Lower lobe of right lung (tissue), 2 donors: ENCODE measurements at places on chromosomes 16 and 17.
A peak's percentile ranks its signal among the peaks of the same experiment; 100 is the strongest.

DNA sequence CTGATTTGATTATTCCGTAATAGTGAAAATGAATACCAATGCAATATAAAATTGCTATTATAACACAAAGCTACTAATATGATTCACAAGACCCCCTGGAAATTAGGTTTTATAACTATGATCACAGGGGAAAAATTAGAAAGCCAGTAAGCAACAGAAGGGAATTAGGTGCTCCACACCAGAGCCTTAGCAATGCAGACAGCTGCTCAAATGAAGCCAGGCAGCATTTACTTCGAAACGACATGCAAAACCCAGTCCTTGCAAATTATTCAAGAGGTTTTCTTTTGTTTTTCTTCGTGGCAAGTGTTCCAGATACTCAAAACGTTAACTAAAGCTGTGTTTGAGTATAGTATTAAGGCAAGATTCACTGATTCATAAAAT lies 47.9 kb downstream of the TOX3 start:
- DNase-seq, result no peak
- H3K27ac ChIP-seq, result no peak overlapping the region
- H3K36me3 ChIP-seq, result no peaks in the 10 kb centered on the region
- H3K4me1 ChIP-seq, result no peaks in the 10 kb centered on the region
- no peak overlapping the region for H3K4me3 ChIP-seq

DNA sequence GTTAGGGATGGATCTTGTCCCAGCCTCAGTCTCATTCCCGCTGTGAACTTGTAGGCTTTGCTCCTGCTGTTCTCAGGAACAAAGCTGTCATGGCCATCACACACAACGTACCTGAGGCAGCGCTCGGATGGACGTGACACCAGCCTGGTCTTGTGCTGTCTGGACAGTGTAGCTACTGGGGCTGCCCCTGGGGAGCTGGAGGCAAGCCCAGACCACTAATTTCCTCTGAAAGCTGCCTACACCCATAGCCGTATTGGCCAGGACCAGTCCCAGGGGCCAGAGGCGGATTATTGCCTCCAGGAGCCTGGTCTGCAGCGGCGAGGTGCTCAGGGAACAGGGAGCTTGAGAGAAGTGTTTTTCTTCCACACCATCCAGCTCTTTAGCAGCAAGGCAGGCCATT lies 11.7 kb downstream of the ZNHIT3 start:
- H3K27ac ChIP-seq, result no peak overlapping the region
- H3K4me1 ChIP-seq, result no peaks in the 10 kb centered on the region
- no peak overlapping the region for H3K4me3 ChIP-seq
- H3K36me3 ChIP-seq, result peaks cover 91% of the 10 kb centered on the region
- no peaks in the 10 kb centered on the region for H3K27me3 ChIP-seq
- DNase-seq, result no peak

- H3K27me3 ChIP-seq, result no peaks in the 10 kb centered on the region
- H3K4me1 ChIP-seq, result no peaks in the 10 kb centered on the region
- DNase-seq, result no peak
These were observed 196.2 kb upstream of the NLRP1 start for GRCh38 chr17:5780476-5780875.

DNA sequence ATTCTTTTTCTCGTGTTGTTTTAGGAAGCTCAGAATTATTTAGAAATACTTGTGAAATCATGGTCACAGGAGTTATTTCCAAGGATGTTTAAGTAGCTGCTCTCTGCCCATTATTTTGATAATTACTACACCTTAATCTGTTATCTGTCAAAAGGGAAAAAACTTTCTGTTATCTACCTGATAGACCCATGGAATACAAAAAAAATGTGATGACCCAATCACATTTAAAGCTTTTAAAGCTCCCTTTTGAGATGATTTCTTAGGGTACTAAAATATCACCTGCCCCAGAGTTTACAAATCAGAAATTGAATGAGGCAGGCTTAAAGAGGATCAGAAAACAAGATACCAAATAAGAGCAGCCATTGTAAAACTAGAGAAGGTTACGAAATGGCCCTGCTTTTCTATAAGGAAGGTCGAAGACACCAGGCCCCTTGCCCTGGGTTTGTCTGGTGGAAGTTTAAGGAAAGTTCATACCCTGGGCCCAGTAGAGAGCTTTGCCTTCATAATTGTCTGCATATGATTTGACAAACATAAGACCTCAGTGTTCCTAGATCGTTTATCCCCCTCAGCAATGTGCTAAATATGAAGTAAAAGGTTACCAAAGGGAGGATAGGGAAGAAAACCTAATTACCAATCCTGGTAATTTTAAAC lies 149.9 kb upstream of the TBX2 start:
- peak overlapping the region; percentile 77 for H3K27ac ChIP-seq
- no peak overlapping the region for H3K4me3 ChIP-seq
- H3K36me3 ChIP-seq, result no peaks in the 10 kb centered on the region
- H3K4me1 ChIP-seq, result peaks cover 64% of the 10 kb centered on the region
- no peaks in the 10 kb centered on the region for H3K27me3 ChIP-seq
- no peak for DNase-seq

DNA sequence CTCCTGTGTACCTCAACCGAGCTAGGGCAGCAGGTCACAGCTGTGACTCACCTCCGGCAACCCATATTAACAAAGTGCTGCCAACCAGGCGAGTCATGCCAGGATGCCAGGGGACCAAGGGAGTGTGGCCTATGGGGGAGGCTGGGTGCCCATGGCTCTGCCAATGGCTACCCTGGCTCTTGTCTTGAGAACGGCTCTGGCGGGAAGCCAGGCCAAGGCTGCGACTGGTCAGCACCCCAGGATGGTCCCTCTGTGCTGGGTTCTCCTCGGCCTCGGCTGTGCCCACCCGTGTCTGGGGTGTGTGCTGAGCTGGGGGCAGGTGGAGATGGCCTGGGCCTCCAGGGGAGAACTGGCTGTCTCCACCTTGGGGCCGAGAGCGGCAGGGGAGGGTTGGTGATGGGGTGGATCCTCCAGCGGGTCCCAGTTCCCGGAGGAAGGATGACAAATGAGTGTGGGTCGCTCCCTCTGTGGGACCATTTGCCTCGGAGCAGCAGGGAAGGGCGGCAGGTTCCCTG lies 75.8 kb downstream of the MRC2 start:
- peaks cover 28% of the 10 kb centered on the region for H3K4me1 ChIP-seq
- H3K4me3 ChIP-seq, result peak overlapping the region; percentile 79
- no peaks in the 10 kb centered on the region for H3K36me3 ChIP-seq
- no peaks in the 10 kb centered on the region for H3K27me3 ChIP-seq

GRCh38 chr17:34741967-34742366 lies 162.6 kb downstream of the TMEM132E start:
- H3K27me3 ChIP-seq, result no peaks in the 10 kb centered on the region
- H3K4me3 ChIP-seq, result no peak overlapping the region
- no peak overlapping the region for H3K27ac ChIP-seq

DNA sequence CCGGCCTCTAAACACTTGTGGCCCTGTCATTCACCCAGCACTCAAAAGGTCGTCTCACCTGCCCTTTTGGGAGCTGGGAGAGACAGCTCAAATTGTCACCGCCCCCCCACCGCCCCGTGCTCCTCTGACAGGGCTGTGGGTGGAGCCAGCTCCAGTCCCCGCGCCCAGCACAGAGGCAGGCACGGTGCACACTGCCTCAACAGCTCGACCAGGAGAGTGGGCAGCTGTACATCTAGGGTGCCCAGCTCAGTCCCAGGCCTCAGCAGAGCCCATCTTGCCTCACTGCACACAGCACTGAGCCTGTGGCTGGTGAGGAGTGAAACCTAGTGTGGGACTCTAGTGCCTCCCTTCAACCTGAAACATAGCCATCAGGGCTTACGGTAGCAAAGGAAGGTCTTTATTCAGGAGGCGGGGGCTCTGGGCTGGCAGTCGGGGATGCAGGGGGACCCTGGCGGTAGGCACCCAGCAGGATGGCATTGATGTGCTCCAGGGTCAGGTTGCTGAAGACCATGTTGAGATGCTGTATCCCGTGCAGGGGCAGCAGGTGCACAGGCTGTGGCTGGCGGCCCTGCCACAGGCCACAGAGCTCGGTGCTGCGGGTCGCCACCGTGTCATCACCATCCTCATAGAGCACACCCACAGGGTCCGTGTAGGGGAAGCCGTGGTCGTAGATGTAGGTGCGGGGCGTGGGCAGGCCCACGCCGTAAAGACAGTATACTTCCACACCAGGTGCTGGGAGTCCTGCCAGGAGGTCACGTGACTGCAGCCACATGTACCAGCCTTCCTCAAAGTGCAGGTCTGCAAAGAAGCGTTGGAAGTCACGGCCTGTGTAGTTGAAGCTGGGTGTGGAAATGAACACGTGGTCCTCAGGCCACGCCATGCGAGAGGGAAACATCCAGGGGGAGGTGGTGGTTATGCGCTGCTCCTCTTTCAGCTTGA lies 3.1 kb upstream of the PSMB10 start:
- DNase-seq, result no peak
- H3K4me1 ChIP-seq, result peaks cover 32% of the 10 kb centered on the region
- peaks cover 54% of the 10 kb centered on the region for H3K36me3 ChIP-seq
- H3K27me3 ChIP-seq, result no peaks in the 10 kb centered on the region

GRCh38 chr17:19781488-19782458 lies 33.7 kb upstream of the ALDH3A1 start:
- H3K27ac ChIP-seq, result no peak overlapping the region
- H3K4me3 ChIP-seq, result no peak overlapping the region
- H3K27me3 ChIP-seq, result no peaks in the 10 kb centered on the region
- peaks cover 85% of the 10 kb centered on the region for H3K36me3 ChIP-seq
- H3K4me1 ChIP-seq, result no peaks in the 10 kb centered on the region

- H3K27ac ChIP-seq, result peak overlapping the region; percentile 93
- H3K4me1 ChIP-seq, result peaks cover 24% of the 10 kb centered on the region
- no peaks in the 10 kb centered on the region for H3K36me3 ChIP-seq
- no peaks in the 10 kb centered on the region for H3K27me3 ChIP-seq
- peak; percentile 75 for DNase-seq
These were observed 24.9 kb upstream of the RFFL start for GRCh38 chr17:35088356-35088880.

DNA sequence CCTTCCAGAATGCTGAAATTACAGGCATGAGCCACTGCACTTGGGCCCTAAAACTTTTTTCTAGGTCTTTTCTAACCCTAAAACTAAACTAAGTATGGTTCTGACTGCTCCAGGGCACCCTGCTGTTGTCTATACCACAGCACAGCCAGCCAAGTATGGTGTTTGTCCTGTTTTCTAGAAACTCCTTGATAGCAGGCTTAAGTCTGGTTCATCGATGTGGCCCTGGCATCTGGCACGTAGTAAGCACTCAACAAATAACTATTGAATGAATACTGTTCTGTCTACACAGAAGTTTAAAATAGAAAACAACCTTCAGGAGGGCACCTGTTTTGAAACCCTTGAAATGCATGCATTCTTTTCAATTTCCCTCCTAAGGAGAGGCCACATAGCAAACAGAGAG lies 44.5 kb upstream of the AKAP1 start:
- H3K36me3 ChIP-seq, result no peaks in the 10 kb centered on the region
- no peak overlapping the region for H3K4me3 ChIP-seq
- no peak overlapping the region for H3K27ac ChIP-seq
- H3K4me1 ChIP-seq, result peaks cover 22% of the 10 kb centered on the region

DNA sequence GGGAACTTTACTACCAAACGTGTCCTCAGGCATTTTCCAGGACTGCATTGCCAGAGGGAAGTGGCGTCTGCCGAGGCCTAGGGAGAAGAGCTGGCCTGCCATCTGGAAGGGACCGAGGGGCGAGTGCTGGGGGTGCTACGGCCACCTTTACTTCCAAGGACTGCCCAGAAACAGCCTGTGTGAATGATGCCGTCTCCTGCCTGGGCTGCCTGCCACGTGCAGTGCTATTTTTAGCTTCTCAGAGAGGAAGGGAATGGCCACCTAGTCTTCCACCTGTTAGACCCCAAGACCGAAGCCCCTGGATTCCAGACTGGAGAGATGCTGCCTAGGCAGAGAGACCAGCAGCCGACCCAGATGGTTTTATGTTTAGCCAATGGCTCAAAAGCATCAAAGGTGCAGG lies 57.2 kb downstream of the VAC14 start:
- no peaks in the 10 kb centered on the region for H3K27me3 ChIP-seq
- DNase-seq, result no peak
- no peak overlapping the region for H3K27ac ChIP-seq
- H3K4me1 ChIP-seq, result peaks cover 67% of the 10 kb centered on the region
- no peak overlapping the region for H3K4me3 ChIP-seq
- H3K36me3 ChIP-seq, result peaks cover 34% of the 10 kb centered on the region

GRCh38 chr17:73888862-73889261 lies 244.6 kb upstream of the SDK2 start:
- no peak for DNase-seq
- no peaks in the 10 kb centered on the region for H3K36me3 ChIP-seq
- no peak overlapping the region for H3K4me3 ChIP-seq
- no peaks in the 10 kb centered on the region for H3K27me3 ChIP-seq
- no peak overlapping the region for H3K27ac ChIP-seq

- no peak for DNase-seq
- peak overlapping the region; percentile 68 for H3K27ac ChIP-seq
- no peaks in the 10 kb centered on the region for H3K36me3 ChIP-seq
- H3K4me1 ChIP-seq, result peaks cover 28% of the 10 kb centered on the region
- H3K4me3 ChIP-seq, result peak overlapping the region; percentile 73
These were observed 12.1 kb upstream of the ZFHX3 start for GRCh38 chr16:73059779-73060615.

- H3K4me1 ChIP-seq, result no peaks in the 10 kb centered on the region
- H3K27ac ChIP-seq, result no peak overlapping the region
- DNase-seq, result no peak
- H3K36me3 ChIP-seq, result no peaks in the 10 kb centered on the region
These were observed 39.4 kb downstream of the HS3ST3A1 start for GRCh38 chr17:13562271-13562800.

DNA sequence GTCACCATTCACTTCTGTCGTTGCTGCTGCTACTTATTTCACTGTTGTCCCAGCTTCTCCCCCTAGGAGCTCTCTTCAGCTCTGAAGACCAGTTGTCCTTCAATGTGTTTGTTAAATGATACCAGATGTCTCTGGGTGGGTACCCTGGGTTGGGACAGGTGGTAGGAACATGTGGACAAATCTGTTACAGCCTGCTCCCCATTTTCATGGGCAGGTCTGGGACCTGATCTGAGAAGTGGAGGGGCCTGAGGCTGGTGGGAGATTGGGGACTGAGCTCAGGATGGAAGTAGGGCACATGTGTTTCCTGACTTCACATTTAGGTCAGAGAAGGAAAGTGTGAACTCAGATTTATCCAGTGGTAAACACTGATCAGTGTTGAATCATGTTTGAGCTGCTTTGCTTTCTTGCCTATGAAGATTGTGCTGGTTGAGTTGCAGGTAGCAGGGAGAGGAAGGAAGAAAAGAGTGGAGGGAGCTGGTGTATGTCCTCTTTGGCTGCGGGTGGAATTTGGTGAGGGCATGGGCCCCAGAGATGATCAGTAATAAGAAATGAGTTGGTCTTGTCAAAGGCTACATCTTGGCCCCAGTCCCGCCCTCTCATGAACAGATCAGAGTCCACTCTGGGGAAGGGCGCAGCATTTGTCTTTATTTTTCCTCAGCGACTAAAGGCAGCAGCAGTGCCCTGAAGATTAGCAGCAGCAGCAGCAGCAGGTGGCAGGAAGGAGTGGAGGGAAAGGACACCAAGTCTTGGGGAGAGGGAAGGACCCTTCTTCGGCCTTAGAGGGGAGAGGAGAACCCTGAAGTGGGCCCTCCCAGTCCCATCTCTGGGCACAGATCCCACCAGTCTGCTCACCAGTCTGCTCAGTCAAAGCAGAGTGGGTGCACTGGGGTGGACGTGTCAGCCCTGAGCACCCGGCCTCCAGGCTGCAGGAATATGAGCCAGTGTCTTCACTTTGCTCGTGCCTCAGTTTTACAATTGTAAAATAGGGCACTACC lies 6.1 kb upstream of the EFTUD2 start:
- peaks cover 9% of the 10 kb centered on the region for H3K4me1 ChIP-seq
- H3K36me3 ChIP-seq, result no peaks in the 10 kb centered on the region
- no peaks in the 10 kb centered on the region for H3K27me3 ChIP-seq
- no peak overlapping the region for H3K27ac ChIP-seq
- DNase-seq, result no peak
